Iris pigment epithelial cell (primary cell): ENCODE measurements at places on chromosomes 13 and 19.

DNA sequence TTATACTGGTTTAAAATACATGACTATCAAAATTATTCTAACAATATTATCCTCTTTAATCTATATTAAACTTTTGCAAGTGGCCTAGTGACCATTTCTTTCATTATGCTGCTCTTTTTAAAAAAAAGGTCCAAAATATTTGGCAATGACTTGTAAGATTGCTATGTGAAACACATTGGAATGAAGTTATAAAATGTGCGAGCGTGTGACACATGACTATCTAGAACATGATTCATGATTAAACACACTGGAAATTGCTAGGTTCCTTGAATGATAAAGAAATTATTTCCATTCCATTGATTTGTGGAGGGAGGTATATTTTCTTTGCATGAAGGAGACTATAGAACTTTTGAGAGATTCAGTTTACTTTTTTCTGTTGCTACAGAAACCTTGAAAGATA lies 739.1 kb downstream of the DIAPH3 start:
- peak; percentile 83 for DNase-seq

DNA sequence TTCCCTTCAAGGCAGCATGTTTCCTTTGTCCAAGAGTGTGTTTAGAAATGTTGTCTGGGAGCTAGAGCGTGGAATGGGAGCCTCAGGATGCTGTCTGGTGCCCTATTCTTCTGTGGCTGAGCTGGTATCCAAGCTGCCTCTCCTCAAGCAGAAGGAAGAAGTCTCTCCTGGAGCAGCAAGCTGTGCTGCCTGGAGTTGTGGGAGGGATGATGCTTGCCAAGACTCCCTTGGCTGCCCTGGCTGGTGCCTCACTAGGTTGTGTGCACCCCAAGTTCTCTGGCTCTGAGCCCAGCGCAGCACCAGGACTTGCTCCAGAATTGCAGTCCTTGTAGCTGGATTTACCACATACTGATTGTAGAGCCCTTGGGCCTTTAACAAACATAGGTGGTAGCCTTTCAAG lies 4.7 kb upstream of the CYP4F3 start:
- no peak for DNase-seq

DNA sequence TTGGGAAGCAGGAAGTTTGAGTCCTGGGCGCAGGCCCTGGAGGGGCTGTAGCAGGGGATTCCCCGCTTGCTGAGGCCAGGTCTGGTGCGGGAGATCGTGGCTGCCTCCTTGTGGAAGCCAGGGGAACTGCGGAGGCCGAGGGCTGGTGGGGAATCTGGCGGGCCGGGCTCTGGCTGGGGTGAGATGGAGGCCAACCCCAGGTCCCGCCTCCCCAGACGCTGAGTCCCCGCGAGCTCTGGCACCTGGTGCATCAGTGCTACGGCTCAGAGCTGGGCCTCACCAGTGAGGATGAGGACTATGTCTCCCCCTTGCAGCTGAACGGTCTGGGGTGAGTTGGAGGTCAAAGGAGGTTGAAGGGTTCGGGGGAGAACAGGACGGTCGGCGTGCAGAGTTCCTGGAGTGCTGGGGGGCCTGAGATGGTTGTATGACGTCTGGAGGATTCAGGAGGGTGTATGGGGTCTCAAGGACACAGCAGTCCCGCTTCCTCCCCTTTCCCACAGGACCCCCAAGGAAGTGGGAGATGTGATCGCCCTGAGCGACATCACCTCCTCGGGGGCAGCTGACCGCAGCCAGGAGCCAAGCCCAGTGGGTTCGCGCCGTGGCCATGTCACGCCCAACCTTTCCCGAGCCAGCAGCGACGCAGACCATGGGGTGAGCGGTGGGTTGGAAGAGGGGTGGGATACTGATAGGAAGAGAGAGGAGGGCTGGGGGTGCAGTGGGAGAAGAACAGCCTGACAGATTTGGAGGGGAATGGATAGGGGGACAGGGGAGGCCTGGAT lies 13.1 kb downstream of the GRAMD1A start:
- peak; percentile 70 for DNase-seq

- peak; percentile 56 for DNase-seq
Measured at GRCh38 chr13:31742097-31742734, 2.9 kb downstream of the RXFP2 start.

- peak; percentile 62 for DNase-seq
Measured at GRCh38 chr19:46513461-46514236, 18.0 kb upstream of the PNMA8B start.

DNA sequence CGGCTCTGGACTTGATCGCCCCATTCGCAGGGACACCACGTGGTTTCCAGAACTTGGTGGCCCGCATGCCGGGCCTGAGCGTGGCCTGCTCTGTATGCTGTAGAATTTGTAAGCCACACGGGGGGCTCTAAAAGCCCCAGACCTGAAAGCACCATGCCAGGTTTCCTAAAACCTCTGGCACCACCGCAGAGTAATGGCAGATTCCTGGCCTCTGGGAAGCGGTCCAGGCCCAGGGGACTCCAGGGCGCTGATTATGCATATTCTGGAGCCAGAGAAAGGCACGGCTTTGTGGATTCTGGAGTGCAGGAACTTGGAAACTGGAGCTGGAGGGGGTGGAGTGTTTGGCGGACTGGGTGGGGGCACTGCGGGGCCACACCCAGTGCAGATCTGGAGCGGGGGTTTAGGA lies 3.7 kb downstream of the FTL start:
- no peak for DNase-seq

DNA sequence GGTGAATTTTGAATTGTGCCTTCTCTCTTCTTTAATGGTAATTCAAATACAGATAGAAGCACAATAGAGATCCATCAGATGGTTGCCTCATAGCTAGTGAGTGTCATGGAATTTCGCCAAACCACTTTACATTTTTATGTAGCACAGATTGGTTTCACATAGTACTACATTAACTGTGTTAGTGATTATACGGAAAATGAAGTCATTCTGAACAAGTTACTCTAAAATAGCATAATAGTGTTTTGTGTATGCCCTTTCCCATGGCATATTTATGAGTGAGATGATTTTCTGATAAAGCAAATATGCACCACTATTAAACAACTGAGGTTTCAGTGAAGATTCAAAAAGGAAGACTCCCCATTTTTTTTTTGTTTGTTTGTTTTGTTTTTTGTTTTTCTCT lies 1623.5 kb downstream of the PCDH9 start:
- DNase-seq, result peak; percentile 80

DNA sequence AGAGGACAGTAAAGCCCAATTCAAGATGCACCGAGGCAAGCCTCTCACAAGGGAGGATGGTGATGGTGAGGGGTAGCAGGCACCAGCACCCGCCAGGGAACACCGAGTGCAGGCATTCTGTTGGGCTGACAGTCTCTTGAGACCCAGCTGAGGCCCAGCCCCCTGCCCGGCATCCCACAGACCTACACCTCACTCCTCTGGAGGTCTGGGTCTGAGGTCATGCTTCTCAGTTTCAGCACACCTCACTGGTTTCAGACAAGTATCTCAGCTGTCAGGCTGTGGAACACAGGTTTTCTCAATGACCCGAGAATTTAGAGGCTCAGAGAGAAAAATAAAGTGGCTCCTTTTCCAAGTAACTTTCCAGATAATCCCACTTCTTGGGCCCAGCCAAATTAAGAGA lies 27.7 kb upstream of the EPHX3 start:
- DNase-seq, result no peak

- DNase-seq, result no peak
Measured at GRCh38 chr19:4322942-4323665, 15.5 kb downstream of the STAP2 start.
